Karpas-422 (cell line): ENCODE measurements at places on chromosomes 6 and 20. TPM values are rescaled to one million over a fixed set of nuclear protein-coding genes. Genes with fewer than 3 reads are reported as not detected.

Gene ADGB
- not detected in 2 replicates for total RNA-seq

GRCh38 chr20:32558526-32558925 is 26.6 kb downstream of the NOL4L start:
- no peaks in the 10 kb centered on the region for H3K4me1 ChIP-seq
- no peaks in the 10 kb centered on the region for H3K36me3 ChIP-seq
- no peak overlapping the region for H3K27ac ChIP-seq
- no peak overlapping the region for H3K4me3 ChIP-seq
- H3K27me3 ChIP-seq: no peaks in the 10 kb centered on the region

Gene EDN1
- total RNA-seq: 0.18 and 0.34 TPM in 2 replicates

Gene SGK1
- 2.4 and 5.2 TPM in 2 replicates for total RNA-seq

DNA sequence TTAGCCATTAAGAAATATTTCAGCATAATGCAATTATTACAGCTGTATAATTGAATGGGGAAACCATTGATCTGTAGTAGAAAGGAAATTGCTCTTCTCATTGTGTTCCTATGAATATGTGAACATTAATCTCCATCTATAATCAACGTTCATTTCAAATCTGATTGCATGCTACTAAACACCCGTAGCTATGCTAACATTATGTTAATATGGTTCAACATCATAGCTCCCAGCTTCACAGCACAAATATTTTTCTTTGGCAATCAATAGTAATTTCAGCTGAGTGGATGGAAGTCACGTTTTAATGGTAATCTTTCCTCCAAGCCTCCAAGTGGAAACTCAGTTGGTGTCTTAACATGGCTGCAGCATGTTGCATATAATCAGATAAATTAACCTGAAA is 454.4 kb downstream of the MAFB start:
- no peak for DNase-seq
- H3K27ac ChIP-seq: no peak overlapping the region

- no peaks in the 10 kb centered on the region for H3K4me1 ChIP-seq
- no peaks in the 10 kb centered on the region for H3K27me3 ChIP-seq
- no peak overlapping the region for H3K27ac ChIP-seq
Measured at GRCh38 chr6:4287811-4288244, 152.5 kb upstream of the ECI2 start.

Gene RIPPLY2
- total RNA-seq: not detected in 2 replicates

Gene PLN
- total RNA-seq: not detected in 2 replicates

Gene CASS4
- total RNA-seq: not detected in 2 replicates
